ENCODE measurements at places on chromosomes 2 and 18.
A peak's percentile ranks its signal among the peaks of the same experiment; 100 is the strongest.

DNA sequence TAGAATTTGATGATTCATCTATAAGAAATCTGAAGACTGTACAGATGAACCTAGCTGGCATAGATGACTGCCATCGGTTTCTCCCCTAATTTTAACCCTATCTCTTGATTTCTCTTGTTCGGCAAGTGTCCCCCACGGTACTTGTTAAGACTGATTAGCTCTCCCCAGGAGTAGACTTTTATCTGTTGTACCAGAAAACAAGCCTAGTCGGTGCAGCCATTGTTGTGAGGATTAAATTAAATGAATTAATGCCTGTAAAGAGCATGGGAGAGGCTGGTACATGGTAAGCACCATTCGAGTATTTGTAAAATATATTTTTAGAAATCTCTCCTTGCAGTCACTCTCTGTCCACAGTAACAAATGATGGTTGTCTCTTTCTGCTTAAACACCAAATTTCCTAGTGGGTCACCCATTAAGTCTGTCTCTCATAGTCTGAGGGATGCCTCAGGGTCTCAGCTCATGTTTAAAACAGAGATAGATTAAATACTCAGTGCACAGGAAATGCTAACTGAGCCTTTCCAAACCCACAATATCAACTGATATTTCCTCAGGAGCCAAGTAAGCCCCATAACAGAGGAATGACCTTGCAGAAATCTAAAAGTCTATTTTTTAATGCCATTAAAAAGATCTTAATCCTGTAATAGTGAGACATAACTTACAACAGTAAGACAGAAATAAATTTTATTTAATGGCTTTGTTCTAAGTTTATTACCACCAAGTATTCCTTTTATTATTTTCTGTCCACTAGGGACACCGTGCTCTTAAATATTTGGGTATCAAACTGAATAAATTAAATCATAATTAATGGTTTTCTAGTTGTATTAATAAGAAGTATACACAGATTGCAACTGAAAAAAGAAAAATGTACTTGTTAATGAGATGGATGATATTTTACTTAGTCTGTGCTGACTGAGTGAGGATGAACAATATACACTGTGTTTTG is 2.9 kb upstream of the B4GALT6 start:
- no peak for DNase-seq

GRCh38 chr18:1020731-1021344 is 116.2 kb downstream of the ADCYAP1 start:
- no peak for DNase-seq

DNA sequence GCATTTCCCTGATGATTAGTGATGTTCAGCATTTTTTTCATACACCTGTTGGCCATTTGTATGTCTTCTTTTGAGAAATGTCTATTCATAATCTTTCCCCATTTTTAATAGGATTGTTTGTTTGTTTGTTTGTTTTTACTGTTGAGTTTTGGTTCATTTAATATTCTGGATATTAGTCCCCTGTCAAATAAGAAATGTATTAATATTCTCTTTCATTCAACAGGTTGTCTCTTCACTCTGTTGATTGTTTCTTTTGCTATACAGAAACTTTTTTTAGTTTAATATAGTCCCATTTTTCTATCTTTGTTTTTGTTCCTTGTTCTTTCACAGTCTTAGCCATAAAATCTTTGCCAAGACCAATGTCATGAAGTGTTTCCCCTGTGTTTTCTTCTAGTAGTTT is 22.1 kb downstream of the ACVR1C start:
- DNase-seq: no peak

DNA sequence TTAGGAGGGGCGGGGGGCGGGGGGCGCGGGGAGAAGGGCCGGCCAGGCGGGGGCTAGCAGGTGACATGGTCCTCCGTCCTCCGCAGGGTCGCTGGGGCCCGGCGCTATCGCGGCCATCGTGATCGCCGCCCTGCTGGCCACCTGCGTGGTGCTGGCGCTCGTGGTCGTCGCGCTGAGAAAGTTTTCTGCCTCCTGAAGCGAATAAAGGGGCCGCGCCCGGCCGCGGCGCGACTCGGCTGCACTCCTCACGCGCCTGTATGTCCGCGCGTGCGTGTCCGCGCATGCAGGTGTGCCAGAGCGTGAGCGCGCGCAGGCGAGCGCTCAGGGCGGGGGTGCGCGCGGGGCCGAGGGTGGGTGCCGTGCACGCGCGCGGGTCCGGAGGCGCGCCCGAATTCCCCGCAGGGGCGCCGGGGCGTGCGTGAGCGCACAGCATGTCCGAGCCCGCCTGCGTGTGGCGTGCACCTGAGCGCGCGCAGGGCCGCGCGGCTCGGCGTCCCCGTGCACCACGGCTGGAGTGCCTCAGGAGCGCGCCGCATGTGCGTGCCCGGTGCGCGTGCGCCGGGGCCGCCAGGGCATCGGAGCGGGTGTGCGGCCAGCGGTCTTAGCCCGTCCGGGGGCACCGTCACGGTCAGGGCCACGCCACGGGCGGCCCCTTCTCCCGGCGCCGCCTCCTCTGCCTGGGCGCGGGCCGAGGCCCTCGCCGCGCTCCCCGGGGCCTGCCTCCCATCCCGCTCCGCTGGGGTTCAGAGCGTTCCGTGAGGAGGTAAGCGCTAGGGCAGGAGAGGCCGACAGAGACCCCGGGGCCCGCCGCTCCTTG is 6.3 kb downstream of the SNORC start:
- peak; percentile 45 for DNase-seq

GRCh38 chr2:121884511-121884921 is 129.1 kb downstream of the TSN start:
- no peak for DNase-seq

- DNase-seq: no peak
These were observed 105.9 kb upstream of the TGFA start for GRCh38 chr2:70659551-70659950.

DNA sequence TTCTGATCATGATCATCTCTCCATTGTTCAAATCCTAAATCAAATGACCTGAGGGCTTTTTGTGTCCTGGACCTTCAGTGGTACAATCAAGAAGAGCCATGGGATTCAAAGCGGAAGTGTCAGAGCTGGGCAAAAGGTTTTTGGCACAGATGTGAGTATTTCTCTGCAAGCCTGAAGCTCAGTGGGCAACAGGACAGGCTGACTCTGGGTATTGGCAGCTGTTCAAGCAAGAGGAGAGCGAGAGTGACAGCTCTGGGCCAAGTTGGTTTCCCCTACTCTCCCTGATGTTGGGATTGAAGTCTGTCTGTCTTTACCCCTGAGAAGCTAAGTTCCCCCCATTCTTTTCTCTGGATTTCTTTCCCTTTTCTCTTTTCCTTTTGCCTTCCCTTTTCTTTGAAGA is 33.3 kb downstream of the DSEL start:
- DNase-seq: no peak

DNA sequence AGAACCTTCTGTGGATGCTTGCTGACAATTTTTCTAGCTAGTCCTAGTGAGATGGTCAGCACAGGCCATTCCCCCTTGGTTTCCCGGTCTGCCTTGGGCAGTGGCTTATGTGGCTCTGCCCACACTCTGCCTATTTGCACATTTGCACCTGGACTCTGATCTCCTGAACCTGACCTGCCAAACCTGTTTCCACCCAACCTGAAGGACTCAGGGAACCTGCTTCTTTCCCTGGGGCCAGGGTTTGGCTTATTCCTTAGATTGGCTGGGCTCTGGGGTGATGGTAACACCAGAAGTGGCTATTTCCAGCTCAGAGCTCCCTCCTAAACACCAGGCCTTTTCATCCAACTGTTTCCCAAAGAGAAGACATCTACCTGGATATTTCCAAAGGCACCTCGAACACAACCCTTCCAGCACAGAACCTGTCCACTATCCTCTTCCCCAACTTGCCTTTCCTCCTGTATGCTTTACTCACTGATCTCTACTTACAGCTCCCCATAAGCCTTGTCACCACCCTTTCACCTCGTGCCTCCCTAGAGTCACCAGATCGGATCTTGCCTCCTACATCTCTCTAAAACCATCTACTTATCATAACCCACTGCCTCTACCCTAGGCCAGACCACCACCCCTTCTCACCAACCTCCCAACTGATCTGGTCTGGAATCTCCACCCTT is 5.8 kb upstream of the MTA3 start:
- DNase-seq: peak; percentile 62

- no peak for DNase-seq
These were observed 278.1 kb downstream of the ZEB2 start for GRCh38 chr2:144241801-144242200.

DNA sequence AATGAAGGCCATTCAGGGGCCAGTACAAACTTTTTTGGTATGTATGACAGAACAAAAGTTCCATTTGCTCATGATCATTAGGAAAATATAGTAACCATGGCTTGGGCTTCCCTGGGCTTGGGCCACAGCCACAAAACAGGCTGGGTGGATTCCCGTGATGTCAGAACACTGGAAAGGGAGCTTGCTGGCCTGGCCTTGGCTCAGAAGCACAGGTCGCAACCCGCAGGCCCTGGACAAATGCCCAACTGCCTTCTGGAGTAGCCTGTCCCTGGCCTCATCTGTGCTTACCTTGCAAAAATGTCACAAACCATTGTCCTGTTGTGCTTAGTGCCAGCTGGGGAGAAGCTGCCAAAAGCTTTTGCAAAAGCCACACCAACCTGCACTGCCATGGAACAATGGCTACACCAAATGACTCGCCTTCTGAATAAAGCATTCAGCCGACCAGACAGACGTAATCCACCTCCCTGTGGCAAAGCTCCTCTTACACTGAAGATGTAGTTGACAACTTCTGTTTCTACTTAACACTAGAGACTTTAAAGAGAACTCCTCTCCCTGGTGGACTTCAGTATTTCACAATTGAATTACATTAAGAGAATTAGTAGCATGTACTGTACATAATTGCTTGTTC is 125.5 kb downstream of the ANKRD44 start:
- no peak for DNase-seq

DNA sequence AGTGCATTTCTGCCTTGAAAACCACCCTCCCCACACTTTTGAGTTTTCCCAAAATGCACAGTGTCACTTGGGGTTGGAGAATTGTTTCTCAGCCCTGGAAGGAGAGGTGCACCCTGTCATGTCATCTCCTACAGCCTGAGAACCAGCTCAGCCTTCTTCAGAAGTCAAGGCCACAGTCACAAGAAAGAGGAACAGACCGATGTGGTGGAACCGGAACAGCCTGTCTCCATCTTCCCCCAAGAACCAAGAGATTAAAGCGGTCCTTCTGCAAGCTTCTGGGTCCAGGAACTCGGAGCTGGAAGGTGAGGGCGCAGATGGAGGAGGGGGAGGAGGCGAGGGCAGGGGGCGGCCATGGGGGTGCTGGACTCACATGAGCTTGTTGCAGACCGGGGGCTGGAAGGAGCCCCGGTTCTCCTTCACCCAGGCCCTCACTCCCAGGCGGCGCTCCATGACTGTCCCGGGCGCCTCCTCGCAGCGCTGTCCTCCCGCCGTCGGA is 248 bp downstream of the HAAO start:
- no peak for DNase-seq

DNA sequence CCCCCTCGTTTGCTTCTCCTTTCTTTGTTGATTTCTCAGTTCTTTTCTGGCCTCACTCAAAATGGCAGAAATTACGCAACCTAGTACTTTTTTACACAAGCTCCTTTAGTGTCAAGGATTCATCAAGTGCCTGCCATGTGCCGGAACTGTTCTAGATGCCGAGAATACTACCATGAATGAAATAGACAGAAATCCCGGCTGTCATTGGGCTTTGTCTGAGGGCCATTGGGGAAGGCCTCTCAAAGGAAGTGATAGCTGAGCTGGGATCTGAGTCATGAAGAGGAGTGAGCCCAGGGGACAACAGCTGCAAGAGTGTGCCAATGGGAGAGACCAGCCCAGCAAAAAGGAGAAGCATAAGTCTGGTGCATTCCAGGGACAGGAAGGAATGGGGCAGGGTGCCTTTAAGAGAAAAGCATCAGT is 34.3 kb upstream of the PPP1CB start:
- no peak for DNase-seq

DNA sequence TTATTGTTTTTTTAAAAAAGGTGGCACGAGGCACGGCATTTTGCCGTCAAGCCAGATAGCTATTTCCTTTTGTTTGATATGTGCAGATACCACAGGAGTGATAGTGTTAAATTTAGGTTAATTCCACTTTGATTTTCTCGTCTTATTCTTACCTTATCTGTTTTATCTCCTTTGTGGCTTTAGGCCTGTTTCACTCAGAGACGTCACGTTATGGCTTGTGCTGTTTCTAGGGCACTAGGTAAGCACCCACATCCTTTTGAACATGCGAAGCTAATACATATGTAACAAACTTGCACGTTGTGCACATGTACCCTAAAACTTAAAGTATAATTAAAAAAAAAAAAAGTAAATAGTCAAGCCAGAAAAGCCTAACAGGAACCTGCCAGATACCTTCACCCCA is 57.8 kb downstream of the C18orf63 start:
- DNase-seq: no peak

DNA sequence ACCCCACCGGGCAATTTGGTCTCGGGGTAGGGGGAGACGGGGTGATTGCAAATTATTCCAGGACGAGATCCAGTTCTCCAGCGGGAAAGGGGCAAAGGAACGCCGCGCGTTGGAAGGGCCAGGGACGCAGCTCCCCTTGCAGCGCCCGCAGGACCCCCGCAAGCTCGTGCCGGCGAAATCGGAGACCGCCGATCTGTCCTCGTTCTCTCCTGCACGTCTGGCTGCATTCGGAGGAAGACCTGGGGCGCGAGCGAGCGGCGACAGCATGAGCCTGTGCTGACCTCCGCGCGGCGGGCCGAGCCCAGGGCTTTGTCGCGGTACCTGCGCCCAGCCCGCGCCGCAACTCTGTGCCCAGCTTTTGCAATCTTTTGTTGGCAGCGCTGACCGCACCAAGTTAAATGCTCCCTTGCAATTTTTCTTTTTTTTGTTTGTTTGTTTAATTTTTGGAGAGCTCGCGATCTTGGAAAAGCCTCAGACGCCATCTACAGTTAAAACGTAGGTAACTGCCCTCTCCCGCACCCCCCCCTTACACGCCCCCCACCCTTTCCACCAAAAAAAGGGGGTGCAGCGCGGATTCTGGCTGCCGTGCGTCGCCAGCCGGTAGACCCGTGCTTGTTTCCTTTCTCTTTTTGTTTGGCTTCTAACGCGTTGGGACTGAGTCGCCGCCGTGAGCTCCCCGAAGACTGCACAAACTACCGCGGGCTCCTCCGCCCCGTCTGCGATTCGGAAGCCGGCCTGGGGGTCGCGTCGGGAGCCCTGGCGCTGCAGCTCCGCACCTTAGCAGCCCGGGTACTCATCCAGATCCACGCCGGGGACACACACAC is 667 bp downstream of the TRIB2 start:
- no peak for DNase-seq

GRCh38 chr2:181348107-181348837 is 108.9 kb upstream of the ITGA4 start:
- no peak for DNase-seq

- DNase-seq: no peak
These were observed 3.4 kb downstream of the RAB31 start for GRCh38 chr18:9711361-9712129.

DNA sequence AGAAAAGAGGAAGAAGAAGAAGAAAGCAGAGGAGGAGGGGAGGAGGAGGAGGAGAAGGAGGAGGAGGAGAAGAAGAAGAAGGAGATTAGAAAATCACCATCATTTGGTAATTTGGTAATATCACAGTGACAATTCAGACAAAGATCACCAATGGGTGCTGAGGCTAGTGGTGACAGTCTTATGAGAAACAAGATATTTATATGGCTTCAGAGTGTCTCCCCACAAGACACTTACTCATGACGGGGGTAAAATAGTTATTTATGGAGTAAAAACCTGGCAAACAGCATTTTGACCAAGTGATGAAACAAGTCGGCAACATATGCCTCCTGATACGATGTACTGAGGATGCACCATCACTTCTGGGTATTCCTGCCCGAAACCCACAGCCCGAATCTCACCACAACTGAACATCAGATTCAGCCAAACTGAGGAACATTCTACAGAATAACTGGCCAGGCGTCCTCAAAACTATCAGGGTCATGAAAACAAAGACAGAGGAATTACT is 4.9 kb downstream of the ASPRV1 start:
- no peak for DNase-seq

- no peak for DNase-seq
These were observed 1325.4 kb upstream of the ZEB2 start for GRCh38 chr2:145845207-145845894.
